Lower lobe of right lung (tissue), 2 donors: ENCODE measurements at places on chromosomes 2 and 18.

DNA sequence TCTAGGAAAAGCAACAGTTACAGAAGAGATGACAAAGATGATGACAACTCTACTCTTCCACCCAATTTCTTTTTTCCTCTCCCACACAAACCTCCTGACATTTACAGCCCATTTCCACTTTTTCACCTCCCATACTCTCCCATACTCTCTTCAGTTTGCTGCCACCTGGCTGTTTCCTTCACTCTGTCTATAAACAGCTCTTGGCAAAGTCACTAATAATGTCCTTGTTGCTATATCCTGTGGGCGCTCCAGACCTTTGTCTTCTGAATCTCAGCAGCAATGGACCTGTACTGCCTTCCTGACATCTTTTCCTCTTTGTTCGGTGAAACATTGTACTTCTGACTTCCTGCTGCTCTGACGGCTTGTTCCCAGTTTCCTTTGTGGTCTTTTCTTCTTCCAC is 60.7 kb upstream of the CAVIN2 start:
- H3K4me3 ChIP-seq: no peak overlapping the region
- H3K27ac ChIP-seq: no peak overlapping the region
- H3K36me3 ChIP-seq: no peaks in the 10 kb centered on the region
- H3K27me3 ChIP-seq: no peaks in the 10 kb centered on the region
- peaks cover 6% of the 10 kb centered on the region for H3K4me1 ChIP-seq

- H3K4me1 ChIP-seq: no peaks in the 10 kb centered on the region
- no peaks in the 10 kb centered on the region for H3K36me3 ChIP-seq
- DNase-seq: no peak
- H3K4me3 ChIP-seq: no peak overlapping the region
- no peaks in the 10 kb centered on the region for H3K27me3 ChIP-seq
- H3K27ac ChIP-seq: no peak overlapping the region
These were observed 1.9 kb downstream of the GPR55 start for GRCh38 chr2:230922951-230923717.

GRCh38 chr2:25290811-25291495 is 50.8 kb downstream of the DNMT3A start:
- no peak overlapping the region for H3K4me3 ChIP-seq
- H3K27ac ChIP-seq: no peak overlapping the region
- H3K4me1 ChIP-seq: peaks cover 55% of the 10 kb centered on the region
- H3K36me3 ChIP-seq: no peaks in the 10 kb centered on the region
- DNase-seq: no peak
- H3K27me3 ChIP-seq: no peaks in the 10 kb centered on the region

GRCh38 chr18:3118195-3119010 is 101.4 kb downstream of the MYOM1 start:
- no peaks in the 10 kb centered on the region for H3K27me3 ChIP-seq
- no peak for DNase-seq
- no peaks in the 10 kb centered on the region for H3K36me3 ChIP-seq
- H3K4me1 ChIP-seq: peaks cover 3% of the 10 kb centered on the region

GRCh38 chr2:37375741-37376288 is 31.4 kb downstream of the QPCT start:
- H3K27ac ChIP-seq: no peak overlapping the region
- H3K4me3 ChIP-seq: no peak overlapping the region
- H3K27me3 ChIP-seq: no peaks in the 10 kb centered on the region
- DNase-seq: no peak

- peaks cover 4% of the 10 kb centered on the region for H3K4me1 ChIP-seq
- H3K27me3 ChIP-seq: no peaks in the 10 kb centered on the region
- H3K4me3 ChIP-seq: no peak overlapping the region
- no peak for DNase-seq
These were observed 127.4 kb downstream of the VAPA start for GRCh38 chr18:10041180-10041579.
